CD4-positive, alpha-beta T cell treated with Interleukin-17A for 4 hours (primary cell): ENCODE measurements at places on chromosomes 11 and 22.

GRCh38 chr22:22787786-22788459 is 99.7 kb upstream of the IGLL5 start:
- peak; percentile 83 for DNase-seq

- no peak for DNase-seq
These were observed 24.7 kb downstream of the EXT2 start for GRCh38 chr11:44120169-44120568.

- no peak for DNase-seq
These were observed 25.4 kb upstream of the SMTN start for GRCh38 chr22:31055635-31056159.

DNA sequence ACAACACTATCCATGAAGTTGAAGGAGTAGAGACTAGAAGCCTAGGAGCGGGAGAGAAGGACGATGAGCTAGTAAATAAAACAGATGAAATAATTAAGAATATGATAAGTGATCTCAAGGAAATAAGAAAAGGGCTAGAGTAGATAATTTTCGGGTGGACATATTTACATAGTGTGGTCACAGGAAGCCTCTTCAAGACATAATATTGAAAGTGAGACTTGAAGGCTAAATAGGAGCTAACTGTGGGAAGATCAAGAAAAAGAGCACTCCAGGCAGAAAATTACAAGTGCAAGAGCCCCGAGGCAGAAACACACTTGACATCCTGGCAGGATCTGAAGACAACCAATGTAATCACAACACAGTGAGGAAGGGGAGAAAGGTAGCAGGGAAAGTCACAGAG is 11.9 kb upstream of the PPFIBP2 start:
- DNase-seq = no peak

DNA sequence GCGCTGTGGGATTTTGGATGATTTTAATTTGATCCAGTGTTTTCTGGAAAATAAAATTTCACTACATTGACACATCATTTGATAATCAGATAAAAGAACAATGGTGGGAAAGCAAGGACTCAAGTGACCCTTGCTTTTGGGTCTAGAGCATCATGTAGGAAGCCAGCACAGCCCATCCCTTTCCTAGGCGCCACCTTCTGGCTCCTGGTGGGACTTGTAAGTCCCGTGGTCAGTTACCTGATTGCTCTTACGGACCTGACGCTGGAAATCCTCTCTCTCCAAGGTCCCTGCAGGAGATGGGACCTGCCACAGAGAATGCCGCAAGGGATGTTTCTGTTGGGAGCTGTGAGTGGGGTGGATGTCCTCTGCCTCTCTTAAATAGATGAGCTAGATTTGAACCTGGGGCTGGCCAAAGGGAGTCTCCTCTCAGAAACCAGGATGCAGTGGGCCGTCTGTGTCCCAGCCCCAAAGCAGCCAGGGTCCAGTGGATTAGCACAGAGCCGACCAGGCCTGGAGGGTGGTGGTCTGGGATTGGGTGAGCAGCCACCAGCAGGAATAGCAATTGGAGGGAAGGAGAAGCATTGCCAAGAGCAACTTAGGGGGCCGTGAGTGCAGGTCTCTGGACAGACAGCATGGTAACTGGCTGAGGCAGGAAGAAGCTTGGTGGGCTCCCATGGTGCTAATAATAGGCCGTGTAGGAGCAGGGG is 21.7 kb downstream of the TIMP3 start:
- DNase-seq = peak; percentile 18

DNA sequence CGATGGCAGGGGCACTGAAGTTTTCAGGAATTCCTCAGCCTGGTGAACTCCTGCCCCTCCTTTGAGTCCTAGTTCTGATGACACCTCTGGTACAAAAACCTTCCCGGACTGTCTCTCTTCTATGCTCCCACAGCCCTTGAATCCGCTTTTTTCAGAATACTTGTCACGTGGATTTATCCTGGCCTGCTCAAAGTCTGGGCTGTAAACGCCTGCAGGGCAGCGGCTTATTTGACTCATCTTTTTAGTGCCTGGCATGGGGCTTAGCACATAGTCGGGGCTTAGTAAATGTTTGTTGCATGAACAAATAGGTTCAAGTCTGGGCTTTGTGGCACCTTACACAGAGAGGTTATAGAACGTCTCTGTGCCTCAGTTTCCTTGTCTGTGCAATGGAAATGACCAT is 13.4 kb upstream of the KCNJ11 start:
- no peak for DNase-seq

GRCh38 chr11:97574976-97575665 is 1185.3 kb downstream of the JRKL start:
- DNase-seq = no peak

- DNase-seq = no peak
These were observed 18.1 kb downstream of the CECR2 start for GRCh38 chr22:17387356-17387755.

- DNase-seq = no peak
These were observed 72.8 kb upstream of the CCND1 start for GRCh38 chr11:69567951-69568808.

GRCh38 chr11:96760306-96760705 is 370.5 kb downstream of the JRKL start:
- DNase-seq = no peak

GRCh38 chr11:110026858-110027626 is 66.2 kb upstream of the ZC3H12C start:
- DNase-seq = no peak

- no peak for DNase-seq
These were observed 15.8 kb downstream of the C11orf71 start for GRCh38 chr11:114384487-114384886.

- no peak for DNase-seq
These were observed 5.1 kb downstream of the RFPL1 start for GRCh38 chr22:29443452-29443851.

DNA sequence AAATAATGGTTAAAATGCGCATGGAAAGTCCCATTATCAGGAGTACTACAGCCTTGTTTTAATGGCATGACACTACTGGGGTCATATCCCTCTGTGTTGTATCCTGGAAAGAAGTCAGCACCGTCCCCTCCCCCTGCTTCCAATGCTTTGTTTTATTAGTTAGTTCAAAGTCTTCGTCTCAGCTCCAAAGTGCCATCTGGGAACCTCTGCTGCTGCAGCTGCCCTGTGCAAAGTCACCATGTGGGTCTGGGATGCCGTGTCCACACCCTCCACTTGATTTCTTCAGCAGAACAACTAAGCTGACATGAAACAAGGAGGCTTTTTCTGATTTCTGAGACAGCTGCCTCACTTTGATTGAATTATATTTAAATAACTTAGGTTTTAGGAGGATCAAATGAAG is 29.5 kb upstream of the NCAM1 start:
- no peak for DNase-seq

DNA sequence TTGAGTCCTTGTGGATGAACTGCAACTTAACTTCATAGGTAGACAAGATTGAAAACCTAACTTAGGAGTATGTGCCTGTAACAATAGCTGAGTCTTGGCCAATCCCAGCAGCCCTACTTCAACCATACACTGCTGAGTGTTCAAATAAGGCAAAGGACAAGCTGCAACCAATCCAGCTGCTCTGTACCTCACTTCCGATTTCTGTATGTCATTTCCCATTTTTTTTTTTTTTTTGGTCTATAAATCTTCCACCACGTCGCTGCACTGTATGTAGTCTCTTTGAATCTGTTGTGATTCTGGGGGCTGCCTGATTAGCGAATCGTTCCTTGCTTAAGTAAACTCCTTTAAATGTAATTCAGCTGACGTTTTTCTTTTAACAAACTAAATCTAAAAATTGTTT is 35.4 kb upstream of the FLI1 start:
- no peak for DNase-seq

- no peak for DNase-seq
These were observed 726.4 kb downstream of the BRD1 start for GRCh38 chr22:49101225-49101624.

GRCh38 chr22:30892286-30892685 is 76.3 kb downstream of the MORC2 start:
- no peak for DNase-seq

DNA sequence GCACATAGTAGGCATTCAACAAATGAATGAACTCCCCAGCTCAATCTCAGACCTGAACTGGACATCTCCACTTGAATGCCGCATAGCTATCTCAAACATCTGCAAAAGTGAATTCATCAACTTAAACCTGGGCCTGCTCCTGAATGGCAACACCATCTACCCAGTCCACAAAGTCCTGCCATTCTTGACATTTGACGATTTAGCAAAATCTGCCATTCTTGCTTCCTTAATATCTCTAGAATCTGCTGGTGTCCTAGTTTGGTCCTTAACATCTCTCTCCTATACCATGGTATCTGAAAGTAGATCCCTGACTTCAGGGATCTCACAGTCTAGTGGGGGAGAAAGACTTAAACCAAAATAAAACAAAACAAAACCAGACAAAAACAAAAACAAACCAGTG is 12.4 kb upstream of the HPX start:
- DNase-seq = no peak

DNA sequence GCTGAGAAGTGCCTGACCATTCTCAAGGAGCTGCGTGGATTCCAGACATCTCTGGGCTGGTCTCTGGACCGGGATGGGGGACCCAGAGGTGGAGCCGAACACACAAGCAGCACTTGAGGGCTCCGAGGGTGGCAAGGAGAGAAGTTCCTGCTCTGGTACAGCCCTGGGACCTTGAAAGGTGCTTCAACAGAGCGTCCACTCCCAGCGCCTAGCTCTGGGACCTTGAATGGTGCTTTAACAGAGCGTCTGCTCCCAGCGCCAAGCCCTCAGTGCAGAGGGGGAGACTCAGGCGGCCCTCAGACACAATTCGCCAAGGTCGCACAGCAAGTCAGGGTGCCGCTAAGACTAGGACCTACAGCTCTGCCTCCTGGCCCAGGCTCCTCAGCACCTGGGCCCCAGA is 10.6 kb upstream of the NPAS4 start:
- DNase-seq = no peak

DNA sequence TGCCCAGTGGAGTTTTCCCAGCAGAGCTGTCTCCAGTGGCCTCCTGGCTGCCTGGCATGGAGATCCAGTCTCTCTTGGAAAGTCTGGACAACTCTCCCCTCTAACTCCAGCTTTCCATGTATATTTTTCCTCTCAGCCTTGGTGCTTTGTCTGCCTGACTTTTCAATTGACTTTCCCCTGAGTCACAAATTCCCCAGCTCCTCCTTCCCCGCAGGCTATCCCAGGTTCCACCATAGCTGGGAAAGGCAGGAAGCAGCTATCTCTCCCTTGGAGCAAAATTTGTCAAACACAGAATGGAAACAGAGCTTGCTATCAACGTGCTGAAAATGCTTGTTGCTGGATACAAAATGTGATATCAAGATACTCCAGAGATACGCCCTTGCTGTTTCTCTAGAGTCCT is 384.8 kb downstream of the TMEM135 start:
- no peak for DNase-seq

DNA sequence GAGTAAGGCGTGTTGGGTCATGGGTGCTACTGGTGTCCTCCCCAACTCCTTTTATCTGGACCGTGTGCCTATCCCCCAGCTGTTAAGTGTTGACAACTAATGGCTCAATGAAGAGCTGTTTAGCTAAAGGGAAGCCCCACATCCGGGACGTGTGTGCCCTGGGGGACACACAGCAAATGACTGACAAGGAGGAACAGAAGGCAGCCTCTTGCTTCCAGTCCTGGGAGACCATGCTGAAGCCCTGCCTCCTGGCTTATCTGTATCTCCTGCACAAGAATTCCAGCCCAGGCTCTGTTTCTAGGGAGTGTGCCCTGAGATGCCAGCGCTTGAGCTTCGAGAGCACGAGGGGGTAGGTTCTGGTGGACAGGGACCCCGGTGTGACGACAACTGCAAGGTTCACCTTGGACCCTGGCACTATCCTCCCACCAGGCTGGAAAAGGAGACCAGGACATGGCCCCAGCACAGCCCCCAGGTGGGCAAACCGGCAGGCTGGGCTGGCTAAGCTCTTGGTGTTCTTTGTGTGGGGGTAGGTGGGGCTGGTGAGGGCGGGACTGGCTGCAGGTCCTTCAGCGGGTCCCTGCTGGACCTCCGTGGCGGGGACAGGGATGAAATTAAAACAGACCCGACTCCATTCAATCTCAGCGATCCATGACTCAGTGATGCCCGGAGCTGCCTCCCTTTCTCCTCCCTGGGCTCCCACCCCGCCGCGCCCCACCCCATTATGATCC is 21.0 kb downstream of the ASCL2 start:
- no peak for DNase-seq

- DNase-seq = peak; percentile 31
These were observed 57.6 kb downstream of the KCNJ4 start for GRCh38 chr22:38397189-38398085.

- DNase-seq = no peak
These were observed 11.4 kb downstream of the PRSS23 start for GRCh38 chr11:86811637-86812321.

DNA sequence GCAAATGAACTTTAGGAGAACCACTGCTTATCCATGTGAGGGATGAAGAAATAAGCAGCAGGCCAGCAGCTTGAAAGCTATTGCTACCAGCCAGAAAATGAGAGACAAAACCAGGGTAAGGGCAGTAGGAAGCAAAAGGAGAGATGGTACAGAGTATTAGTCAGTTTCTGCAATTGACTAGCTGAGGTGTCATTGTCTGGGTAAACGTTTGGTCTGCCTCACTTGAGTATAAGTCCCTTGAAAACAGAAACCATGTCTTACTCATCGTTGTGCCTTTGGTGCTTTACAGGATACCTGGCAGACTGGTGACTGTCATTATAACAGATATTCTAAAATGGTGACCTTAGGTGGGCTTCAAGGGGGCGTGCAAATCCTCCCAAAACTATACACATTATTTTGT is 63.9 kb upstream of the USP47 start:
- no peak for DNase-seq

- no peak for DNase-seq
These were observed 557 bp upstream of the TAGLN start for GRCh38 chr11:117198613-117199012.

GRCh38 chr11:128103278-128103873 is 484.0 kb downstream of the ETS1 start:
- no peak for DNase-seq

- DNase-seq = no peak
These were observed 73.4 kb downstream of the NCAM1 start for GRCh38 chr11:113034576-113034975.
